ENCODE measurements at places on chromosomes 7 and 10. TPM values are rescaled to one million over a fixed set of nuclear protein-coding genes. Genes with fewer than 3 reads are reported as not detected.

DNA sequence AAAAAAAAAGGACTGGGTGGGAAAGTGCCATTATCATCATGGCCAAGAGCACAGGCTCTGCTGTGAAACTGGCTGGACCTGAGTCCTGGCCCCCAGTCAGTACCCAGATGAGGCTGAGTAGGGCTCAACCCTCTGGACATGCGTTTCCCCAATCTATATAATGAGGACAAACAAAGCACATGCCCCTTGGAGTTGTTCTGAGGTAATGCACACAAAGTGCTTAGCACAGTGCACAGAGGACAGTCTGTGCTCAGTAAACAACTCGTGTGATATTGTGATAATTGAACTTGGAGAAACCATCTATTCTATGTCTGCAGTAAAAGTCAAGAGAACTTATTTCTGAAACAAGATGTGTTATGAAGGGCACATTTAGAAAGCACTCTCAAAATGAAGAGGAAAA, 138.8 kb downstream of the KCNMA1 start:
- no peak for DNase-seq

DNA sequence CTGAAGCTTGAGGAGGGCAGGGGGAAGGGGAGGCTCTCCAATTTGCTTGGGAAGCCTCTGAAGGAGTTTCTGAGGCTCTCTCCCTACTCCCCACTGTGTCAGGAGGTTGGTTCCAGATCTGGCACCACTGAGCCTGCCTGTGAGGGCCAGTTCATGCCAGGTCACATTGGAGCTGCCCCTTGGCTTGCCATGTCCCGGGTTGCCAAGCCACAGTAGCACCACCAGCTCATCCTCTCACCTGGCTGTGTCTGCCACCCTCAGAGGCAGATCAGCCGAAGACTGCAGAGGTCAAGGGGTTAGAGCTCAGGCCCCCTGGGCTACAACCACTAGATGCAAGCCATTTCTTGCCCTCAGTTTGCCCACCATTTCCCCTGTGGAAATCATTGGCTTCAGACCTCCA, 3.1 kb downstream of the C10orf71 start:
- no peak for DNase-seq

GRCh38 chr10:14571866-14572507, 202.7 kb downstream of the FAM107B start:
- peak; percentile 80 for DNase-seq

The TMEM213 gene
- not detected for total RNA-seq

GRCh38 chr7:103664577-103664976, 218.6 kb upstream of the SLC26A5 start:
- no peak for DNase-seq

DNA sequence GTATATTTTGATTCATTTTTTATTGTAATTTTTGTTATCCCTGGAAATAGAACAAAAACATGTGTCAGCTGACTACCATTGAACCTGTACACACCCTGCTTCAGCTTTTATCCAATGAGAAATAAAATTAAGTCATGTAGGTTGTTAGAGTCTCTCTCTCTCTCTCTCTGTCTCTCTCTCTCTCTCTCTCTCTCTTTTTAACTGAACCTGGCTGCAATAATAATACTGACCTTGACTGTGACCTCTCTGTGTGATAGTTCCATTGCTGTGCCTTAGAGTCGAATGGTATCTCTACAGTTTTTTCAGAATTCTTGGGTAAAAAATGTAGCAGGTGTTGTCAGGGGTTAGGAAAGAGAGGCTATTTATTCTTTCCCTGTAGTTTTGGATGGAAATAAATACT, 637.8 kb downstream of the CNTNAP2 start:
- DNase-seq, result no peak

- no peak for DNase-seq
These were observed 3.5 kb downstream of the GLCCI1 start for GRCh38 chr7:7972128-7972527.

DNA sequence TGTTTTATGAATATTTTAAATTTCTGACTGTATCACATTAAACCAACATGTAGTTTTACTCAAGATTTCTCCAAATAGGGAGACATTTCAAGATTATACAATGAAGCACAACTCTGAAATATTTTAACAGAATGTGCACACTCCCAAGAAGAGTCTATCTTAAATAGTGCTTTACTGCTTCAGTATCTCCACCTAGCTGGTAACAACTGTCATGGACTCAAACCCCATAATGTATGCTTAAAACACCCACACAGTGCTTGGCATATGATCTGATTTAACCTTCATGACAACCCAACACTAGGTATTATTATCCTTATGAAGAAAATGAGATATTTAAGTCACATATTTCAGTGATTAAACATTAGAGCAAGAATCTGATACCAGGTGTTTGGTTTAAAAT, 45.9 kb downstream of the ASZ1 start:
- no peak for DNase-seq

- DNase-seq, result no peak
These were observed 35.4 kb upstream of the WAC start for GRCh38 chr10:28497313-28498126.

DNA sequence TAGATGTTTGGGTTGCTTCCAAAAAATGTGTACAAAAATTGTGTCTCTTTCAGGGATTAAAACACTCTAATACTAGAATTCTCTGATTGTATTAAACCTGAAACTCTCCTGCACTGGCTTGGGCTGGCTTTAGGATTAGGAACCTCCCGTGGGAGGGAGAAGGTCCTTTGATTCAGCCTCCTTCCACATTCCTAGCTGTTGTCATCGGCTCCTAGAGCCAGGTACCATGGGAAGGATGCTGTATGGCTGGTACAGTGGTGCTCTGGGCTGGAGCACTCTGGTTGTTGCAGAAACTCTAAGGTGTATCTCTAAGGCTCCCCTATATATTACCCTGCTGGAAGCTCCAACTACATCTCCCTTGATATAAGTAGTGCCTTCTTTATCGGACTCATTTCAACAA, 245.2 kb upstream of the FOXK1 start:
- DNase-seq, result no peak

- DNase-seq, result no peak
These were observed 210.5 kb downstream of the ARHGAP21 start for GRCh38 chr10:24513155-24513554.

GRCh38 chr10:93790439-93790838, 32.7 kb downstream of the LGI1 start:
- no peak for DNase-seq

- no peak for DNase-seq
These were observed 402.0 kb upstream of the NRG3 start for GRCh38 chr10:81472927-81473470.

DNA sequence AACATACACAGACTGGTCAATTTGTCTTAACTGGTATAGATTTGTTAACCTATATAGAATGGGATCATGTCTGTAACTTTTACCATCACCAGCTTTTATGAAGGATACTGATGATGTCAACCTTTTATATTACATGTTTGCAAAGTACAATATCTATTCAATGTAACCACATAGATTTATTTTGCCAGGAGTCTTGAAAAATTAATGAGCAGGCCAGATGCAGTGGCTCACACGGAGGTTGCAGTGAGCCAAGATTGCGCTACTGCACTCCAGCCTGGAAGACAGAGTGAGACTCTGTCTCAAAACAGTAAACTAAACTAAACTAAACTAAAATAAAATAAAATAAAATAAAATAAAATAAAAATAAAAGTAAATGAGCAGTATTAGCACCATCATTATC, 30.0 kb upstream of the PARD3 start:
- DNase-seq, result no peak

- DNase-seq, result no peak
These were observed 156.3 kb upstream of the KMT2E start for GRCh38 chr7:104857458-104858425.

DNA sequence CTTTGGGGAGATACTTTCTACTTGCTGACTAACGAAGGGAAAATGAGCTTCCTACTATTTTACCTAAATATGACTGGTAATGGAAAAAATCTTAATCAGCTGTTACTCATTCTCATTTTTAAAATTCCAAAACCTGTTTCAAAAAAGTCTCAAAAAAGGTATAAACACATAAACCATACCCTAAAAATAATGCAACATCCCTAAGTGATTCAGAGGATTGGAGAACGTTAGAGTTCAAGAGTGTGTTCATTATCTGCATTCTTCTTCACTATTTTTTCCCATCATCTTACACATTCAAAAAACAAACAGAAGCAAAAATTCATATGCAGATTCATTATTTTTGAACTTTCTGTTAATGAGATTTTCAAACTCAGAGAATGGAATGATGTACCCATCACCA, 150.4 kb upstream of the GNAI1 start:
- no peak for DNase-seq

GRCh38 chr7:55502858-55503440, 69.4 kb downstream of the VOPP1 start:
- DNase-seq, result no peak

The TBXAS1 gene
- total RNA-seq, result 3.9 TPM

The EPDR1 gene
- 0.93 TPM for total RNA-seq

GRCh38 chr10:88190123-88190522, 326.7 kb downstream of the PTEN start:
- DNase-seq, result no peak

DNA sequence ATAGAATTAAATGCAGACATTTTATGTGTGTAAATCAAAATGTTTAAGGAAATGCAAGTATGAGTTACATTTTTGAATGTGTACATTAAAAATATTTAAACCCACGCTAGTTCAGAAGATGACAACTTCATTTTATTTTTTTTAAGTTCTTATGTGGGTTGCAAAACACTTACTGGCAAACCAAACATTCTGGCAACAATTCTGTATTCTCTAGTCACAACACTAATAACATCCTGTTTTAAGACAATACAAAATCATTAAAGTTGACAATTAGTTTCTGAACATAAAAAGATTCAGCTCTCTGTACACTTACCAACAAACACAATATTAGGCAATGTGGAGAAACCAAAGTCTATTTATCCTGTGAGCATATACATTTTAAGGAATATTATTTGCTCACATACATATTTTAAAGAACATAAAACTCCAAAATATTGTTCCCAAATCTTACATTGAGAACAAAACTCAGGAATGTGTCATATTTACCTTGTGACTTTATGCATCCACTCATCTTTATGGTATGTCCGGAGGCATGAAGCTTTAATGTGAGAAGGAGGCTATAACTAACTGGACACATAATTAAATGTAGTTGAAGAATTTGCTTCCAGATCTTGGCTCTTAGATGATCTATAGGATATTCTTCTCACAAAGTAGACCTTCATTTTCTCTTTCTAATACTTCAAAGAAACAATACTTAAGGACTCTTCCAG, 134.7 kb downstream of the DGKB start:
- DNase-seq, result no peak

DNA sequence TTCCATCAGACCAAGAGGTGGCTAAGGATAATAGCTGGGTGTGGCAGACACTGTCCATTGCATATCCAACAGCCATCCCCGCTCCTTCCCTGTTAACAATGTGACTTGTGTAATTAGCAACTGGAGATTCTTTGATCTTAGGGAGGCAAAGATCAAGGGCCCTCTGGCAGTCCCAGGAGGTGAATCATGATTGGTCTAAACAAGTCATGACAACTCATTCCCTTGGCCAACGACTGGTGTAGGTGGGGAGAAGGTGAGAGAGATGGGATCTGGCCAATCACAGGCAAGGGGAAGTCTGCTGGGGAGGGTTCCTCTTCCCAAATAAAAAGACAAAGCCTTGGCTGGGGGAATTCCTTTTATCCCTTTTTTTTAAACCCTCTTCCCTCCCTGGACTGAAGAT, 46.2 kb upstream of the COMTD1 start:
- DNase-seq, result no peak

The SPDYE2B gene
- not detected for total RNA-seq

DNA sequence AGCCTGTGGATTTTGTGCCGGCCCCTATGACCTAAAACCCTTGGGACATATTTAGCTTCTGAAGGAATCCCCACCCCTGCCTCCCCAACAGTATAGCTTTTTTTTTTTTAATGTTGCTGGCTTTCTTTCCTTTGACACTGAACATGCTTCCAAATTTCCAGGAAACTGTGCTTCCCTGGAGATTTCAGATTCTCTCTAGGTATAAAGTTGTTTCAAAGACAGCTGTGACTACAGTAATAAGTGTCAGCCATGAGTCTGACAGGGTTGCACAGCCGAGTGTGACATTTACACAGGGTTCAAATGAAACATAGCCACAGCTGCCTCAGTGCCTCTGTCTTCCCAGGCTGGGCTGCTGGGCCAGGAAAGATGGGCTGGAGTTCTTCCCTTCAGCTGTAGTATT, 466.6 kb upstream of the COBL start:
- no peak for DNase-seq

The C10orf67 gene
- not detected for total RNA-seq

DNA sequence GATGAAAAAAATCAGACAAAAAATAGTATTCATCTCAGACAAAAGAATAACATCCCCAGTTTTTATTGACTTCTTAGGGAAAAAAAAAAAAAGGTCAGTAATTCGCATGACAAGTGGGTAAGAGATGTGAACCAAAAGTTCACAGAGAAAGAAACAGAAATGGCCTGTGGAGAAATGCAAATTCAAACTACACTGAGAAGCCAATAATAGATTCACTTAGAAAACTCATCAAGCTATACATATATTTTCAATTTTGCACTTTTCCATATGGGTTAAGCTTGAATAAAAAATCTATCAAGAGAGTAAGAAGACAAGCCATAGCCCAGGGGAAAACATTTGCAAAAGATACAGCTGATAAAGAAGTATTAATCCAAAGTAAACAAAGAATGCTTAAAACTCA, 28.0 kb downstream of the HERC4 start:
- no peak for DNase-seq

DNA sequence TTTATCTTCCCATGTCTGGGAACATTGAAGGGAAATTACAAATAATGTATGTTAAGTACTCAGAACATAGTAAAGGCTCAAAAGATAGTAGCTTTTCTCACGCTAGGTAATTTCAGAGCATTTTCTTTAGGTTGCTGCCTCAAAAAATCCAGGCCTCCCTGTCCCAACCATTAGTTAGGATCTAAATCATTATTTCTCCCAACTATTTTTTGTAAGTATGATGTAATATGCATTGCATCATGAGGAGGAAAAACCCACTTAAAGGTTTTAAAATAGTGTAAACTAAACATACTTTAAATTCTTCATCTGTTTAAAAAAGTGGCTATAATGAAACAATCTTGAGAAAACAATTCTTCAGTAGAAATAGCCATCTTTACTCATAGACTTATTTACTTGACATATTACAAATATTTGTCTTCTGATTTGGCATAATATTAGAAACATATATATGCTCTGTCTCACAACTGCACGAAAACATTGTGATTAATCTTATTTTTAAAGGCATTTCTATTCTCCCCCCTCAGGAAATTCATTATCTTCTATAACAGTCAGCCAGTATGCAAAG, 329.3 kb downstream of the ELMO1 start:
- no peak for DNase-seq

GRCh38 chr7:13602036-13602435, 387.4 kb downstream of the ETV1 start:
- DNase-seq, result no peak

GRCh38 chr7:106015381-106016218, 52.5 kb downstream of the CDHR3 start:
- no peak for DNase-seq
